ENCODE measurements at places on chromosomes 6 and 20.

GRCh38 chr6:51289041-51289440 is 470.4 kb downstream of the TFAP2B start:
- no peak for DNase-seq

- no peak for DNase-seq
Observed at GRCh38 chr6:139641376-139641775, 266.9 kb upstream of the CITED2 start.

DNA sequence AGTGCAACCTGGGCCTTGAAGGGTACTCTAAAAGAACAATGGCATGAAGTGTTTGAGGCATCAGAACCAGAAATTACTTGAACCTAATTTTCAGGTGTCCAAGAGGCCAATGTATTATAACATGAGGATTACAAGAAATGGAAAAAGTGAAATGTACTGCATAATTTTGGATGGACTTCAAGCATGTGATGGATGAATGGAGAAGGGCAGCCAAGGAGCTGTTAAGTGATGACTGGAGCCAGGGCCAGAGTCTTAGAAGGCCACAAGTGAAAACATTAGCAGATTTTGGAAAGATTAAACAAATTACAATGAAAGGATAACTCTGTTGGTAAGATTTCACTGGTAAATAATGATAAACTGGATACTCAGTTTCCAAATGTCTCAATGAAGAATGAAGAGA is 738.2 kb downstream of the CD109 start:
- no peak for DNase-seq

DNA sequence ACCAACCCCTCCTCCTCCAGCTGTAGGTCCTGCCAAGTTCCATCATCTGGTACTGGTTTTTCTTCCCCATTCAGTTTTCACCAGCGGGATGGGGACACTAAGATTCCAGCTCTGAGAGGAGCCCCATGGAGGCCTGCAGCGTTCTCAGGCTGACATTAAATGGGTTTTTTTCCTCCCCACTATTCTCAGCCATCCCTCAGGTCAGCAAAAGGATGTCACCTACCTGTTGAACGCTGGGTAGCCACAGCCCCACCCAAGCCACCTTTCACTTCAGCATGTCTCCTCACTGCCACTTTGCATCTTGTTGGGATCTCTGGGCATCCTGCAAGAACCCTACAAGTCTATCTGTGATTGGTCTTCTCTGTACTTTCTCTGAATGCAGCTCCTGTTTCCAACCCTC is 6.8 kb downstream of the KCNK17 start:
- no peak for DNase-seq

DNA sequence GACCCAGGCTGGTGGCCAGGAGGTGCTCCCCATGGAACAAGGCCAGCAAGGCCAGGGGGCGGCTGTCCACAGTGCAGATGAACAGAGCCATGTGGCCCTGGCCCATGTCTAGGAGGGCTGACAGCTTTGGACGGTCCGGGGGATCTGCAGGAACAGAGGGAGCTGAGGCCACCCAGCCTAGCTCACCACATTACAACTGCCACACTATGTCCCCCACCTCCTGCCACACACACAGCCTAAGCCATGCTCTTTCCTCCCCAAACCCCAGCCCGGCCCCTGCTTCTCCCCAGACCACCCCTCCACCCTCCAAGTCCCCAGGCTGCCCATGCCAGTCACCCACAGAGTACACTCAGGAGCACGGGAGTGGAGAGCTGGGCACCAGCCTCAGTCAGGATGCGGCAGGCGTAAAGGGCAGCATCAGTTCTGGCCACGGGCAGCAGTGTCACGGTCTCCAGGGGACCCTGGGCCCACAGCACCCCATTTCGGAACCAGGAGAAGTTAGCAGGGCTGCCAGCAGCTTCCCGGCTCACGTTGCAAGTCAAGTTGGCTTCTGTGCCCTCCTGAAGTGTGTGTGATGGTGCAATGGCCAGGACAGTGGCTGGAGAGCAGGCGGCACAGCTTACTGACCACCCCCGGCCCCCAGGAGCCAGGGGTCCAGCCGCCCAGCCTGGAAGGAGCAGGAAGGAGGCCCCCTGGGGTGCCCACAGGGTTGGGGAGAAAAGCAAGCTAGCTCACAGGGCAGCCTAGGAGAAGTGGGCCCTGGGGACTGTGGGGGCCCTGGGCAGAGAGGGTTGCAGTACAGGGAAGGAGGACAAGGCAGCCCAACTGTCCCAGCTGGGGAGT is 15.2 kb upstream of the ADAM33 start:
- DNase-seq = no peak

- no peak for DNase-seq
Observed at GRCh38 chr6:53956068-53956711, 155.1 kb upstream of the MLIP start.

DNA sequence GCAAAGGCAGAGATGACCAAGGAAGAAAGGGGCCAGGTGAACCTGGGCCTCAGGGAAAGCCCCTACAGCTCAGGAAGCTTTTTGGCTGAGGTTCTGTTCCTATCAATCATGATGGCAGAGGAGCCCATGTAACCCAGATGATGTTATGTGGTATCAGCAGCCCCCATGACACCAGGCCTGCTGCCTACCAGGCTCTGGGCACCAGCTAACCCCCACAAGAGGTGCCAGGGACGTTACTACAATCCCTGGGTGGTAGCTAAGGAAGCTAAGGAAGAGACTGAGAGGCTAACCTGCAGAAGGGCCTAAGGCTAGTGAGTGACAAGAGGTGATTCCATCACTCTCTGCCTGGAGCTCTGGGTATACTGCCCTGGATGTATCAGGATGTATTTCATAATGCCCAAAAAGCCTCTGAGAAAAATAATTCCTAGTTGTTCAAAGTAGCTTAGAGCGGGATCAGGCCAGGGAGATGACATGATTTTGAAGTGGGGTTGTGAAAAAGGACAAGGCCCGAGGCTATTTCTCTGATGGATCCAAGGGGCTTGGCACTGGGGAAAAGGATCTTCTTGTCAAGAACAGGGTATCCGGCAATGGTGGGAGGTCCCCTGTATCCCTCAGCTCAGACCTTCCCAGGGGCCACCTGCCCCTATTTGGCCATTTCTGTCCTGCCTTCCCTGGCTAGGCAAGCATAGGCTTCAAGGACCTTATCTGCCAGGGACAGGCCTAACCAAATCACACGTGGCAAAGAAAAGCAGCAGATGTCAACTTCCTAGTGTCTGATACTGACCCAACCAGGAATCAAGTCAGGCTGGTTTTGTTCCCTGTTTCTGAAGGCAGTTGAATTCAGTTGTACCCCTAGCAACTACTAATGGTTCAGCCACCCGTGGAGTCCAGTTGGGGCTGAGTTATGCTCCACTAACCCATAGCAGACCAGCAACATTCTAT is 41.3 kb downstream of the PANK2 start:
- DNase-seq = no peak

GRCh38 chr6:110039981-110040383 is 61.9 kb downstream of the GPR6 start:
- DNase-seq = peak; percentile 16

DNA sequence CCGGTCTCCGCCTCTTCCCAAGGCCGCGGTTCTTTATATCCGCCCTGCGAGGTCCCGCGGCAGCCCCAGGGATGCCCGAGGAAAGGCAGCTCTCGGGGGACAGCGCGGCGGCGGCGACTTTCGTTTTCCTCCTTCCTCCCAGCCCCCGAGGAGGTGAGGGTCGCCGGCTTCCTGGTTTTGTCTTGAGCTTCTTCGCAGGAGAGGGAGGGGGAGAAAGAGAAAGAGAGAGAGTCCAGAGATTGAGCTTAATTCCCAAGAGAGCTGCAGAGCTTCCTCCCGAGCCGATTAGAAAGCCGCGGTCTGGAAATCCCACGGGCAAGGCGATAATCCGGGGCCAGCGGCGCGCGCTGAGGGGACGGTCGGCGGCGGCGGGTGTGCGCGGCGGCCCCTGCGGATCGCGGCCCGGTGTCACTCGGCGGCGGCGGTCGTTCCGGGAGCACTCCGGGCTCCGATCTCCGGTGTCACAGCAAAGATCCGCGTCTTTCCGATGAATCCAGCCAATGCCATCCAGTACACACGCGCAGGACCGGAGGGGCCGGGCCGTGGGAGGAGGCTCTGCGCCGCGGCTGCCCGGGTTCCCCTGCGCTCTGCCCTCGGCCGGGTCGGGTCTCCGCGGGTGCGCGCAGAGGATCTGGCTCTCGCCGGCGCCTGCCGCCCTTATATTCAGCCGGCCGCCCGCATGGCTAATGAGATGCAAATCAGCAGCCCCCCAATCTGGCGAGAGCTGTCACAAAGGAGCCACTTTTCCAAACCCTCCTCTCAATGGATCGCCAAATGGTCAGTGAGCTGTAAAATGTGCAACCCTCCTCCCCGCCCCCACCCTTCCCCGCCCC is at the start of gene DLL1:
Gene DLL1 (minus strand): TSS at position 783 of the 833 bp plus-strand sequence. CDS start 939 bp downstream, outside the sequence.
- DNase-seq = no peak

DNA sequence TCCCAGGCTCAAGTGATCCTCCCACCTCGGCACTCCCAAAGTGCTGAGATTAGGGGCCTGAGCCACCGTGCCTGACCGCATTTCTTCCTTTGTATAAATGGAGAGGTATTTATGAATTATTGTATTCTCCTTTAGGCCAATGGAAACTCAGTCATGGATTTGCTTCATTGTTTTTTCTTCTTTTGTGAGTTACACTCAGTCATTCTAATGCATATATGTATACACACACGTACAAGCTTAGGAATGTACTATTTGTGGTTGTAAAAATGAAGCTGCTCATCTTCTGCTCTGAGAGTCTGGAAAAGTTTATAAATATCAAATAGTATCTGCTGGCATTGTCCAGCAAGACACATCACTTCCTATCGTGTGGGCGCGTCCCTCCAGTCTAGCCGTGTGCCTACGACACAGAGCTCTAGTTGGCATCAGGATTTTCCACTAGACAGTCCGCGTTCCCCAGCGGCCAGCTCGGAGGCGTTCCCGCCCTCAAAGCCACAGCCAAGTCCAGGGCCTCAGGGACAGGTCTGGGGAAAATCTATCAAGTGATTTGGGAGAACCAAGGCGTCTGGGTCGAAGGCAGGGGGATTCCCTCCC is 215.2 kb downstream of the NFATC2 start:
- no peak for DNase-seq

GRCh38 chr6:105909106-105909505 is 177.0 kb upstream of the PRDM1 start:
- no peak for DNase-seq

- no peak for DNase-seq
Observed at GRCh38 chr20:48401359-48401758, 426.4 kb downstream of the PREX1 start.

- DNase-seq = no peak
Observed at GRCh38 chr20:63409834-63410435, 48.8 kb upstream of the CHRNA4 start.

DNA sequence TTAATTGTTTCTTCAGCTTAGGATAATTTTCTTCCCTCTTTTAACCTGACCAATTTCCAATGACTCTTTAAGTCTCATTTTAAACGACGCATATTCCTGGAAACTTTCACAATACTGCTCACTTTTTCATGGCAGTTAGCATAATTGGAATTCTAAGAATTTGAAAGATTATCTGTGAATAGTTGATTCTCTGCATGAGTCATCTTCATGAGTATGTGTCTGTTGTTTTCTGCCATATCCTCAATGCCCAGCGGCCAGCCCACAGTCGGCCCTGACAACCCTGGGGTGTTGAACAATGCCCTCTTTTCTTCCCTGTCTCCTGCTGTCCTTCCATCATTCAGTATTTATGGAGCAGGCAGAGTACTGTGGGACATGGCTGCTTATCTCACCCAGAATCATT is 554.2 kb downstream of the CDH26 start:
- DNase-seq = no peak

GRCh38 chr6:129679275-129679674 is 30.7 kb downstream of the ARHGAP18 start:
- no peak for DNase-seq

- DNase-seq = no peak
Observed at GRCh38 chr6:41682497-41683272, 44.4 kb downstream of the MDFI start.

GRCh38 chr6:100228834-100229441 is 234.9 kb upstream of the MCHR2 start:
- peak; percentile 29 for DNase-seq

GRCh38 chr20:19886661-19887288 is 128.7 kb downstream of the RIN2 start:
- no peak for DNase-seq

DNA sequence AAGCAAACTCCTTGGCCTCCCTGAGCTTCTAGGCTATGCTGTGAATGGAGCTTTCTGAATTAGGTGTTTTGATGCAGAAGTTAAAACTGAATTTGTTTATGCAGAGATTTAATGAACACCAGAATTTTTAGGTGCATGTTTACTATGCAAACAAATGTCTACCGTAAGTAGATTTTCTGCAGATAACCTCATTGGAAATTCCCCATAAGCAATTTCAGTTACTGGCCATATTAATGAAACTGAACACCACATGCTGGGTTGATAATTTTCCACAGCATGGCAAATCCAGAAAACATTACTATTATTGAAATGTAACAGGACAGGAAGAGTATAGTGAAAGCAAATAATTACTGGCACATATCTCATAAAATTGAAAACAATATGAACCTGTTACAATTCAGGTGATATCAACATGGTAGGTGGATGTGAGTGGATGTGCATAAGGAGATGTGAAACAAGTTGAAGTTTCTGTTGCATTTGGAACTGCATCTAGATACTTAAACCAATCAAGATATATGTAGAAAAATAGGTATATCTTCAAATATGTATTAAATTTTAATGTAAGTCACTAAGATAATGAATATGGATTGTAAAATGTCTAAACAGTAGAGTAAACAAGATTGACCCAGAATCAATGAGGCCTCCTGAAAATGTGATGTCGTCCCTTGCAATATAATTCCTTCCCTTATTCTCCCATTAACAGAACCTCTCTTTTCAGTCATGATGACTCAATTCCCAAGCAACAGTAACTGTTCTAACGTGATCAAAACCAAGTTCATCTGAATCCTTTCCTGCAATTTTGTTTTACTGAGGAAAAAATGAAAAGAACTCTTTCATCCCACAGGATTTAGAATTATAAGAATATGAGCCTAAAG is 11.0 kb downstream of the PTCHD4 start:
- no peak for DNase-seq

Data from stimulated activated CD8-positive, alpha-beta memory T cell treated with anti-CD3 and anti-CD28 coated beads, Interleukin-7, amount 100 ng/mL, for 48 hours (primary cell).